ENCODE measurements at places on chromosomes 2 and 18.

DNA sequence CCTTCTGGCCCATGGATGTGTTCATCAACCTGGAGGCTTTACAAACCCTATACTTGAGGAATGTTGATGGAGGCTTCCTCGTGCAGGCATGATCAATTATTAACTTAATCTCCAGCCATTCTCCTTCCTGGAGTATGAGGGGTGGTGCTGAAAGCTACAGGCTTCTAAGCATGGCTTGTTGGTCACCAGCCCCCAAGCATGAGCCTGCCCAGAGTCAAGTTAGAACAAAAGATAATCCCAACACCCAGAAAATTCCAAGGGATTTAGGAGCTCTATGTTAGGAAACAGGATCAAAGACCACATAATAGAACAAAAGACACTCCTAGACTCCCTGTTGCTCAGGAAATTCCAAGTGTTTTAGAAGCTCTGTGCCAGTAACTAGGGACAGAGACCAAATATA lies 63.1 kb downstream of the FAM171B start:
- DNase-seq = no peak

DNA sequence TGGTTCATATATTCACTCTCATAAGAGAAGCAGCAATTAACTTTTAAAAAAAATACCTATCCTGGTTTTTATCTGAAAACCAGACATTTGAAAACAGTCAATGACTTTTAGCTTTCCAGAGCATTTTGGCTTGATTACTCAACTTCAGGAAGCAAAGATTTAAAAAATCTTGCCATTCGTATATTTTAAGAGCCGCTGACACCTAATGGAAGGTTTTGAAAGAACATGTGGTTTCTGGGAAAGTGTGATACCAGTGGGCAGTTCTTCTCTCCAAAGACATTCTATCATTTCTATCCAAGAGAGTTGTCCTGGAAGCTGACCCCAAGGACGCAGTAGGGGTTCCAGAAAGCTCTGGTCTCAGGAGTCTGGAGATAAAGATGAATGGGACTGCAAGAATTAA lies 234.7 kb downstream of the TTC32 start:
- DNase-seq = no peak

DNA sequence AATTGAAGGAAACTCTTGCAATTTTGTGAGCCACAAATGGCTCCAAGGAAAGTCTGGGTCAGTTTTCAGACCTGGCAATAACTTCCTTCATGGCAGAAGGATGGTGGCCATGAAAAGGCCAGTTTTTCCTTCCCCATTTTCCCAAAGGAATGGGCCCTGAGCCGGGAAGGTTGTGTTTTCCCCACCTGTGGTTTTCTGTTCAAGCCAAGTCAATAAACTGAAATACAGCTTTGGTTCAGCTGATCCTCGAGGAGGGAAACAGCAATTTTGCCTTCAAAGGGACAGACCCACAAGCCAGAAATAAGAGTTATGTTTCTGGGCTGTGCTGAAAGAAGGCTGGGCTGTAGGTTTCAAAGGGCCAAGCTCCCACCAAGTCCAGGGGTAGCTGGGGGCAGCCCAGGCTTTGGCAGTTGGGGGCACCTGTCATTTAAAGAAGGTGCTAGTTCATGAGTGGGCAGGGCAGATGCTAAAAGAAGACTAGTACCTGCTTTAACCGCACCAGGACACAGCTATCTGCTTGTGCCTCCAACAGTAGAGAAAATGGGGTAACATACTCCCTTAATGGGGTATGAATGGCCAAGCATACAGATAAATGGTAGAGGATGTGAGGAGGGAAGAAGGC lies 97.0 kb downstream of the TTC32 start:
- no peak for DNase-seq

DNA sequence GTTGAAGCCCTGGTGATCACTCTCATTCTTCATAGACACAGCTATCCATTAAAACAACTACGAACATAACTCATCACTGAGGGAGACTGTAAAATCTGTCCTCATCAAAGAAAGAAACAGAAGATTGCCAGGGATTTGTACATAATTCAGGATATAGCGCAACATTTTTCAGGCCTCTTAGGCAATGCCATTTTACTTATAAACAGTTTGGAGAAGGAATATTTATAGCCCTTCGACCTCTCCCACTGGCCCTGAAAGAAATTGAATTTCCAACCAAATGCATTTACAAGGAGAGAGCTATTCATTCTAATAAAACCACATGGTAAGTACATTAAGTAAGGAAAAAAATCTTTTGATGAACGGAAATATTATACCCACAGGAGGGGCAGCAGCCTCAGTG lies 295.0 kb downstream of the RAD51AP2 start:
- DNase-seq = no peak

- DNase-seq = no peak
These were observed 3.9 kb upstream of the MGAT4A start for GRCh38 chr2:98734823-98735260.

DNA sequence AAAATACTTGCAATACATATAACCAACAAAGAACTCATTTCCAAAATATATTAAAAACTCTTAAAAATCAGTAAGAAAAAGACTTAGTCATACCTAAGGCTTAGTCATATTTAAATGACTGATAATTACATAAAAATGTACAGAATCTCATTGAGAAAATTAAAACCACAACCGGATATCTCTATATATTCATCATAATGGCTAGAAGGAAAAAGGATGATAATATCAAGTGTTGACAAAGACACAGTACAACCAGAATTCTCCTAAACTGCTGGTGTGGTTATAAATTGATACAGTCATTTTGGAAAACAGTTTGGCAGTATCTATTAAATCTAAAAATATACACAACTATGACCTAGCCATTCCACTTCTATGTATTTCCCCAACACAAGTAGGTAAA lies 27.1 kb upstream of the IHH start:
- no peak for DNase-seq

DNA sequence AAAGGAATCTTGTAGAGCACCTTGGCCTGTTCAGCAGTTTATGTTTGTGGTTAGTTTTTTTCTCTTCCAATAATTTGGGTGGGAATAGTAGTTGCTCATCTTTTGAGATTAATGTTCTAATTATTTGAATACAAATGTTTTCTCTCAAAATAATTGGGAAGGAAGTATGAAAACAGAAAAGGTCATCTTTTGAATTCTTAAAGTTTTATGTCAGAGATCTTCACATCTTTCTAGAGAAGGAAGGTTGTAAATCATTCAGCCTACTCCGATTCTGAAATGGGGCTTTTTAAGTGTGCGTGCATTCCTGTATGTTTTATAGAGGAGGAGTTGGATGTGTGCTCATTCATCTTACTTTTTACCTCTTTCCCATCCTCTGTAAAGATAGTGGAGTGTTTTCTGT lies 29.0 kb downstream of the GRHL1 start:
- no peak for DNase-seq

GRCh38 chr2:88831792-88832248 lies 140.3 kb downstream of the RPIA start:
- no peak for DNase-seq

DNA sequence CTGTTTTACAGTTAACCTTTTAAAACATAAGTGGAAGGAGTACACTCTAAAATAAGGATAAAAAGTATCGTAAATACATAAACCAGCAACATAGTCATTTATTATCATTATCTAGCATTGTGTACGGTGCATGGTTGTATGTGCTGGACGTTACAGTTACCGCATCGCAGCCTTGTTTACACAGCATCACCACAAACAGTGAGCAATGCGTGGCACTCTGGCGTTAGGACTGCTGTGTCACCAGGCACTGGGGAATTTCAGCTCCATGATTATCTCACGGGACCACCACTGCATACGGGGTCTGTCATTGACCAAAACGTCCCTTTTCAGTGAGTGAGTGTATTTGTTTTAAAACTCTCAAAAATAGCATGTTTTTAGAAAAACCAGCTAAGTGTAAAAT lies 103.0 kb upstream of the SNTG2 start:
- no peak for DNase-seq

DNA sequence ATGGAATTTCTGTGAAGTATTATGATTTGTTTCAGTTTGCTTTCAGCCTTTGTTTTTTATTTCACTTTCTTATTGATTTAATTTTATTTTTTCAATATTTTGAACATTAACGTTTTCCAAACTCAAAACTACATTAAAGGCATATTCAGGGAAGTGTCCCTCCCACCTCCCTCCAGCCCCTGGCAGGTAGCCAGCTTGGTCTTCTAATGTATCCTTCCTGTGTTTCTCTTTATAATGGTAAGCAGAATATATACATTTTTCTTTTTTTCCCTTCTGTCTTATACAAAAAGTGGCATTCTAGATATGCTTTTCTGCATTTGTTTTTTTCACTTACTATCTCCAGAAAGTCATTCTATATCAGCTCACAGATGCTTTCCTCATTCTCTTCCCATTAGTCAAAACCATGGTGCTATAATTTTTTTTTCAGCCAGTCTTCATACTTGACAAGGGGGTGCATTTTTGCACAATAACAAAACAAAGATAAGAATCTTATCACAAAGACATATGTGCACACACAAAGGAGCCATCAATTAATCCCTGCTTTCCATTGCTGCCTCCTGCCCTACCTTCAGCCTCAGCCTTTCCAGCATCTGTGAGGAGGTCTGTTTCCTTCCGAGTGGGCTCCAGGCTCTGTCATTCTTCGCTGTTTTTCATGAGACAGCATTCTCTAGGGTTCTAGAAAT lies 33.7 kb upstream of the TMEM177 start:
- no peak for DNase-seq

DNA sequence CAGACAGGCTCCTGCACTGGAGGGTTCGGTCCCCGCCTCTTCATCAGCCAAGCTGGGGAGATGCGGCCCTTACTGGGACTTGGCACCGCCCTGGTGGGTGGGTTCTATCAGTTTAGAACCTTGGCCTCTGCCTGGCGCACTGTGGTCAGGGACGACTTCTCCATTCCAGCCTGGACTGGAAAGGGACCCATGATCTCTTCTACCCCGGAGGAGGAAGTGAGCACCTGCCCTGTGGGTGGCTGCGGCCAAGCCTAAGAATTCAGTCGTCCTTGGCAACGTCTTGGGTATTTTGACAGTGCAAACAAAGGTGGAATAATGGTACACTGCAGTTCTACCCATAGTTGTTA lies 106.9 kb upstream of the CD302 start:
- no peak for DNase-seq

DNA sequence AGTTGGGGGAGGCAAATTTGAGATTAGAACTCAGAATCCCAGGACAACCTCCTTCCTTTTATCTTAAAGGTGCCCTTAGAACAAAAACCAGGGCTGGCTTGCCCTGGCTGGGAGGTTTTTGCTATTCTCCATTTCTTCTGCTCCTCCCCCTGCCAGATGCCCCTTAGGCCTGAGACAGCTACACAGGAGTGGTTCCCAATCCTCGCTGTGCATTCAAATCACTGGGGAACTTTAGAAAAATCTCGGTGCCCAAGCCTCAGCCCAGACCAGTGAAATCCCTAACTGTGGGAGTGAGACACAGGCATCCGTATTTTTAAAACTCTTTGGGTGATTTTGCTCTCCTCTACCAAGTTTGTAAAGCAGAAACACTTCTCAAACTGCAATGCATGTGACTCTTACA lies 38.8 kb downstream of the LBH start:
- no peak for DNase-seq

DNA sequence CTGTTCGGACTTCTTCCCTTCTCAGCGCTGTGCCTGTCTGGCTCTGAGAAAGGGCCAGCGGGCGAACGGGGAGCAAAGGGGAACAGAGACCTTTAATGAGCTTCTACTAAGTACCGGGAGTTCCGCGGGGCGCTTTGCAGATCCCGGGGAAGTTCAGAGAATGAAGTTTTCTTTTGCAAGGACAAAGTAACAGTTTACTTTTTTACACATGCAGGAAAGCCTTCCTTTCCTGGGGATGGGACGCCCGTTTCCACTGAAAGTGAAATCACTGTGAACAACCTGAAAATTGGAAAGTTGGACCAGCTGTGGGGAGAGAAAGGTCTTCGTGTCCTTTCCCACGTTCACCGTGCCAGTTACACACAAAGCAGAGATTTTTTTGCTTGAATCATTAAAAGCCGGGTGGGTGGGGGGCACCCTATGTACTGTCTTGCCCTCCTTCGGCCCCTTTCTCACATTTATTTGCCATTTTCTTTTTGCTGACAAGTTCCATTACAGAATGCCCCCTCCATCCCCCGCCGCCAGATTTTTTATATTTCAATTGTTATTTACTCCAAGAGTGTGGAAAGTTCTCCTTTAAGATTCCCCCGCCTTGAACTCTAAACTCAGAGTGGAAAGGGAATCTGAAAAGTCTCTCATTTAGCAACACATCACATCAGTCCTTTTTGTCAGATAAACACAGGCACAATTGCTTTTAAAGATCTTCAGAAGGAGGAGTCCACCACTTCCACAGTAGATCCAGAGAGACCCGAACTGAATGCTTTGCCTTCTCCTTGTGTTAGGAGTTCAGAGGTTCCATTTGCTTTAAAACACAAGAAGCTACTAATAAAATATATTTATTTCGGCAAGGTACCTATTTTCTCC lies 1.1 kb upstream of the FN1 start:
- DNase-seq = no peak

GRCh38 chr2:157404363-157404762 lies 39.5 kb downstream of the CYTIP start:
- DNase-seq = no peak

DNA sequence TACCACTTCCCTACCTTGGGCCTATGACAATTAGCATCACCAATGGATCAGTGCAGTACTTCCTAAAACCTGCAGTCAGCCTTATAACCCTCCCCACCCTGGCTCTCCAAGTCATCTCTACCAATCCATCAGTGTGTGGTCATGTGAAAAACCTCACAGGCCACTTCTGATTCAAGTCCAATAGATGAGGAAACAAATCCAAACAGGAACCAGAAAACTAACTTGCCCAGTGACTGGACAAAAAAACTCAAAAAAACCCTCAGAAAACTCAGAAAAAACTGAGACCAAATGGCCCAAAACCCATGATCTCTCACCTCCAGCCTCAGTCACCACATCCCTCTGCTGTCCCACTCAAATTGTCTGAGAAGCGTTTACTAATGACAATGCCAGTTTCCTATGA lies 43.3 kb downstream of the TGFA start:
- no peak for DNase-seq

GRCh38 chr18:59272891-59273758 lies at the start of gene RAX:
Gene RAX, minus strand, starts transcription at chr18:59273454. Its CDS starts 248 bp downstream, at chr18:59273206.
- DNase-seq = no peak

DNA sequence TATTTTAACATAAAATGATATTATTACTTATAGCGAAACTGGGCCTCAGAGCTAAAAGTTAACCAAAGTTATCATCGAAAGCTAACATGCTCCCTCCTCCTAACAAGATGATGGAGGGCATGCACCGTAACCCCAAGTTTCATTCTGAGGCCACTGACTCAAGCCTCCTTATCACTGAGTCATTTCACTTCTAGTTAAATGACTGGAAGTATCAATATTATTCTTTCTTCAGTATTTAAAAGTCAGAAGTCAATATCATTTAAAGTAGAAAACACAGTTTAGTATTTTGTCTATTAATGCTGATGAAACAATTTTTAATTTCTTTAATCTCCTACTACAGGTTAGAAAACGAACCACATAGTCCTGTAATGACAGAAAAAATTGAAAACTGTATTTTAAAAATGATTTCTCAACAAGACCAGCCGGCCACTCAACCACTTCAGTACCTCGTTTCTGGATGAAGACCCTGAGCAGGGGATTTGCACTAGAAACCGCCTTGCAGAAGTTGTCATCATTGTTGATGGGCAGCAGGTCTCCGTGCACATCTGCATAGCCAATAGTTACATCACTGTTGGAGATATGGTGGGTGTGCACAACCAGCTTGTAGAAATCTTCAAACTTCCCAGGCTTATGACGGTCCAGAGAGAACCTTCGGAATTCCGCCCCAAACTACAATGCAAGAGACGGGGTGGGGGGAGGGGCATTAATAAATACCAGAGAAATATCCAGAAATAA lies 44.9 kb downstream of the PARD6G start:
- DNase-seq = no peak

Data from NCI-H510A (cell line).